ENCODE measurements at places on chromosomes 3 and 15. TPM values are rescaled to one million over a fixed set of nuclear protein-coding genes. Genes with fewer than 3 reads are reported as not detected.

DNA sequence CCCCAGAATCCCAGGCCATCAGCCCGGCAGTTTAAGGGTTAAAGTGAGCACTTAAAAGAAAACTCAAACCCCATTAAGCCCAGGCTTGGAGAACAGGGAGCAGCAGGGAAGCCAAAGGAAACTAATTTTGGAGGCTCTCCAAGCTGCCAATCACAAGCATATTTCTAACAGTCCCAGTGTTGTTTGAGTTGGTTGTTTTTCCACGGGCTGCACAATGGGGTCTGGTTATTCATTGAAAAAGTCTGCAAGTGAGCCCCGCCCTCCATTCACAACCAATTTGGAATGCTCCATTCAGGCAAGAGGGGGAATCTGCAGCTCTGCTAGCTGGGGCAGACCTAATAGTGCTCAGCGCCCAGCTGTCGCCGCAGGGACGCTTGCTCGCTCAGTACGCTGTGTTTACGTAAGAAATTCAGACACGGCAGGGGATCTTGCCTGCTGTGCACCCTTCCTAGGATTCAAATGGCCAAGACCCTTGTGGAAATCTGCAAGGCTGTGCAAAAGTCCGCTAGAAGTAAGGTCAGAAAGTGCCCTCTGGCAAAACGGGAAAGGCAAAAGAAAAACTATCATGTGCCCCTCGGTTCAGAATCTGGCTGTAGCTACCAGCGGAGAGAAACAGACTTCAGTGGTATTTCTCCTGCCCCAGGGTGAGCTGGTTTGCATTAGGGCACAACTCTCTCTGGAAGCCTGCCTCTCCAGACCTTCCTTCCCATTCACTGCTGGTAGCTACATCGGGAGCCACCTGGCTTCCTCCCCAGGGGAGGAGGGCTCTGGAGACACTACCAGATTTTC is 11.0 kb downstream of the ETV5 start:
- DNase-seq = peak; percentile 85
- H3K4me3 ChIP-seq = peak overlapping the region; percentile 24
- no peaks in the 10 kb centered on the region for H3K36me3 ChIP-seq
- H3K27me3 ChIP-seq = peaks cover 5% of the 10 kb centered on the region
- H3K4me1 ChIP-seq = peaks cover 15% of the 10 kb centered on the region

DNA sequence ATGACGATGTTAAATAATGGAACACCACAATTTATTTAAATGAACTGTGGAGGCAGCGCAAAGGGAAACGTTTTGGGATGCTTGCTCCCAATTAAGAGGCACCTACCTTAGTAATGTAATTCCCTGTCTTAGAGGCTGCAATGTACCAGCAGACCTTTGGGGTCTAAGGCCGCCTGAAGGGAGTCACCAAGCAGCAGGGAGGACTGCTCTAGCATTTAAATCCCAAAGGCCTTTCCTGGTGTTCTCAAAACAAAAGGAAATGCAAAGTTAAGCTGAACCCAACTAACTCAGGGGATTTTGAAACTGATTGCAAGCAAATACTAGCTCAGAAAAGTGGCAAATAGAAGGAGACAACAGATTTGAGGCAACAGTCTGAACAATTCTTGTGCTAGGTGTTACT is 510.8 kb downstream of the GABRG3 start:
- no peak for DNase-seq
- no peak overlapping the region for H3K27ac ChIP-seq
- no peaks in the 10 kb centered on the region for H3K36me3 ChIP-seq
- H3K4me1 ChIP-seq = peaks cover 2% of the 10 kb centered on the region
- no peaks in the 10 kb centered on the region for H3K27me3 ChIP-seq

GRCh38 chr3:194101592-194102432 is 34.1 kb upstream of the HES1 start:
- peaks cover 43% of the 10 kb centered on the region for H3K27me3 ChIP-seq
- H3K36me3 ChIP-seq = no peaks in the 10 kb centered on the region
- peaks cover 27% of the 10 kb centered on the region for H3K4me1 ChIP-seq
- no peak for DNase-seq

DNA sequence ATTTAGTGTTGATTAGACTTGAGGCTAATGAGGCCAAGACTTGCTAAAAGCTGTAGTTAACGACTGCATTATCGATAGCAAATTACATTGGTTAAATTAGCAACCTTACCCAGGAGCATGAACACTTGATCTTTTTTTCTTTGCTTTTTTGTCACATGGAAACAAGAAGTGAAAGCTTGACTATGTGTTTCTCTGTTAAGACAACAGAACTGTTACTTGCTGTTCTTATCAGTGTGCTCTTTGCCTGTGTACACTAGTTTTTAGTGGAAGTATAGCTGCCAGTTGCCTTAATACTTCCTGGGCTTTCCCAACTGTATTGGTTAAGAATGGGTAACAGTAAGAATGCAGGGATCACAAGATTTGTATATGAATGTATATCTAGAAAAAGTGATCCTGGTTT is 625.5 kb downstream of the NAALADL2 start:
- H3K27me3 ChIP-seq = no peaks in the 10 kb centered on the region
- DNase-seq = no peak
- no peaks in the 10 kb centered on the region for H3K4me1 ChIP-seq
- no peak overlapping the region for H3K27ac ChIP-seq
- H3K4me3 ChIP-seq = no peak overlapping the region

- no peaks in the 10 kb centered on the region for H3K36me3 ChIP-seq
- no peak for DNase-seq
- no peak overlapping the region for H3K27ac ChIP-seq
- no peaks in the 10 kb centered on the region for H3K4me1 ChIP-seq
- H3K27me3 ChIP-seq = no peaks in the 10 kb centered on the region
Observed at GRCh38 chr15:53586799-53587198, 172.7 kb downstream of the WDR72 start.

GRCh38 chr15:94353488-94353820 is 122.1 kb downstream of the MCTP2 start:
- H3K4me1 ChIP-seq = no peaks in the 10 kb centered on the region
- no peak overlapping the region for H3K4me3 ChIP-seq
- H3K36me3 ChIP-seq = no peaks in the 10 kb centered on the region
- H3K27ac ChIP-seq = no peak overlapping the region

- H3K27ac ChIP-seq = no peak overlapping the region
- no peaks in the 10 kb centered on the region for H3K27me3 ChIP-seq
- H3K4me1 ChIP-seq = no peaks in the 10 kb centered on the region
- H3K4me3 ChIP-seq = no peak overlapping the region
- no peak for DNase-seq
Observed at GRCh38 chr3:78846718-78847117, 921.1 kb downstream of the ROBO1 start.

DNA sequence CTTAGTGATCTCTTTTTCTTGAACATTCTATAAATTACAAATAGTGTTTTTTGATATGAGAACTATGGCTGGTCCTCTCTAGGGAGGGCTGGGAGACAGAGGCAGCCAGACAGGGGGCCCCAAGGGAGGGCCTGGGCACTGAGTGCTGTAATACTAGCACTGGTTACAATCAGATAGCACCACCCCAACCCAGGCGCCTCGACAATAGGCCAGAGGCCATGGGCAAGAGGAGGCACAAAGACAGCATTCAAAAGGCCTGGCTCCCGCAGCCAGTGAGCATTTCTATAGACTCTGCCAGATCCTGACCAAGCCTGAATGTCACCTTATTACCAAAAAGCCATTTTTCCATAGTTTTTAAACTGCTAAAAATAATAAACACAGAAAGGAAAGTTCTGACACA is 158.5 kb downstream of the THRB start:
- H3K4me3 ChIP-seq = no peak overlapping the region
- no peaks in the 10 kb centered on the region for H3K4me1 ChIP-seq
- no peak overlapping the region for H3K27ac ChIP-seq
- no peak for DNase-seq

DNA sequence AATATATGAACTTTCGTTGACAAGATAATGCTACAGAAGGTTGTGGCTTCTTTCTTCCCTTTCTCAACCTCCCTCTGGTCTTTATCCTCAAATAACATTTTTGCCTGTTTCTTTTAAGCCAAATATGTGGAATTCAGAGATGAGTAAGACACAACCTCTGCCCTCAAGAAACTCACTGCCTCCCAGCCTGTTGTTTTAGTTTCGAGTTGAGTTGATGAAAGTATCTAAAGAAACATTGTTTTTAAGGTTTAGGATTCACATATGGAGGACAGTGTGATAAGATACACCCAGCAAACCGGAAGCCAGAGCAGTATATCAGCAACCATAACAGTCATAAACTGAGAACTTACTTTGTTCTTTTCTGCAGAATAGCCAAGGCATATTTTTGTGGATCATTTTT is 218.6 kb downstream of the THSD4 start:
- peak overlapping the region; percentile 87 for H3K27ac ChIP-seq
- H3K27me3 ChIP-seq = no peaks in the 10 kb centered on the region
- no peaks in the 10 kb centered on the region for H3K36me3 ChIP-seq
- no peak for DNase-seq
- H3K4me3 ChIP-seq = no peak overlapping the region

- H3K27me3 ChIP-seq = no peaks in the 10 kb centered on the region
- H3K36me3 ChIP-seq = no peaks in the 10 kb centered on the region
- no peaks in the 10 kb centered on the region for H3K4me1 ChIP-seq
- no peak for DNase-seq
Observed at GRCh38 chr3:17583530-17583929, 158.9 kb downstream of the TBC1D5 start.

GRCh38 chr3:59605944-59606534 is 556.2 kb upstream of the CFAP20DC start:
- H3K36me3 ChIP-seq = no peaks in the 10 kb centered on the region
- H3K4me1 ChIP-seq = peaks cover 23% of the 10 kb centered on the region
- H3K4me3 ChIP-seq = no peak overlapping the region
- no peak for DNase-seq
- H3K27me3 ChIP-seq = no peaks in the 10 kb centered on the region
- H3K27ac ChIP-seq = peak overlapping the region; percentile 61

DNA sequence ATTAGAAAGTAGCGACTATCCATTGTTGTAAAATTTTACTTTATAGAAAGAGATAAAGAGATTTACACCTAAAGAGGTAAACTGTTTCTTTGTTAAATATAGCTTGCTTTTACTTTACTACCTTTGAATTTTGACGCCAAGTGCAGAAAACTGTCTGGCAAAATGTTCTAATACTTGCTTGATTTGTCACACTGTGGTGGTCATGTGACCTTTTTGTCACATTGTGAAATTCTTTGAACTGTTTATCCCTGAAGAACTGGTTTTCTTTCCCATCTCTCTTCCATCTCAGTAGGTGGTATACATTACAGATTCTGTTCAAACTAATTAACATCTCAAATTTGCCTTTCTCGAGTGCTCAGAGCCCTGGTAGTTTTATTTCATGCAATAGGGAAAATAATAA is 327.4 kb downstream of the NAALADL2 start:
- H3K4me3 ChIP-seq = no peak overlapping the region
- DNase-seq = no peak
- no peak overlapping the region for H3K27ac ChIP-seq
- H3K36me3 ChIP-seq = no peaks in the 10 kb centered on the region
- H3K4me1 ChIP-seq = no peaks in the 10 kb centered on the region

DNA sequence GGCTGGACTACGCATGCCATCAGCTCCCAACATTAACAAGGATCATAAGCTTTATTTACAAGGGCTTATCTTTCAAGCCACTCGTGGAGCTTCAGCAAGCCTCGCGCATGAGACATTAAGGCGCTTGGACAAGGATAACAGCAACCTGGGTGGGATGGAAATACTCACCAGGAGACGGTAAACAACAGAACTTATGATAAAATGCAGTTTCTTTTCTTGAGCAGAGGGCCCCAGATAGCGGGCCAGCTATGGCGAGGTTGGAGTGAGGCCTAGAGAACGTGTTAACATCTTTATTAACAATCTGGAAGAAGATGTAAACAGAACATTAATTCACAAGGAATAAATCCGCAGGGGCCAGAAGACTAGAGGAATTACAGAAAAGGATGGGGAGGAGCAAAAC is 158.2 kb downstream of the NTRK3 start:
- DNase-seq = no peak
- H3K4me3 ChIP-seq = no peak overlapping the region
- H3K36me3 ChIP-seq = no peaks in the 10 kb centered on the region
- no peak overlapping the region for H3K27ac ChIP-seq

DNA sequence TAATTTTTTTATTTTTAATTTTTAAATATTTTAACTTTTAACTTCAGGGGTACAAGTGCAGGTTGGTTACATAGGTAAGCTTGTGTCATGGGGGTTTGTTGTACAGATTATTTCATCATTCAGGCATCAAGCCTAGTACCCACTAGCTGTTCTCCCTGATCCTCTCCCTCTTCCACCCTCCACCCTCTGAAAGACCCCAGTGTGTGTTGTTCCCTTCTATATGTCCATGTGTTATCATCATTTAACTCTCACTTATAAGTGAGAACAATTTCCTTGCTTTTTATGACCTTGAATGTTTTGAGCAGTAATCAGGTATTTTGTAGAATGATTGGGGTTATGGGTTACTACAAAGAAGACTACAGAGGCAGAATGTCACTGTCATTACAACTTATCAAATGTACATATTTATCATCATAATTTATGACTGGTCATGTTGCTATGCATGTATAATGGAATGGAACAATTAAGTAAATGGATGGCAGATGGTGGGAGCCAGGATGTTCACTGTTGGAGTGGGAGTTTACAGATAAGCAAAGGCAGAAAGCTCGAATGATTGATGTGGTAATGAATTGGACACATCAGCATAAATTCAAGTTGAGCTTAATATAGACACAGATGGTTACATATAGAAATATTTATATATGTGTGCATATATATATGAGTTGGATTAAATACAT is 563.8 kb upstream of the ROBO1 start:
- DNase-seq = no peak
- H3K27ac ChIP-seq = no peak overlapping the region
- H3K4me1 ChIP-seq = no peaks in the 10 kb centered on the region
- no peaks in the 10 kb centered on the region for H3K27me3 ChIP-seq

DNA sequence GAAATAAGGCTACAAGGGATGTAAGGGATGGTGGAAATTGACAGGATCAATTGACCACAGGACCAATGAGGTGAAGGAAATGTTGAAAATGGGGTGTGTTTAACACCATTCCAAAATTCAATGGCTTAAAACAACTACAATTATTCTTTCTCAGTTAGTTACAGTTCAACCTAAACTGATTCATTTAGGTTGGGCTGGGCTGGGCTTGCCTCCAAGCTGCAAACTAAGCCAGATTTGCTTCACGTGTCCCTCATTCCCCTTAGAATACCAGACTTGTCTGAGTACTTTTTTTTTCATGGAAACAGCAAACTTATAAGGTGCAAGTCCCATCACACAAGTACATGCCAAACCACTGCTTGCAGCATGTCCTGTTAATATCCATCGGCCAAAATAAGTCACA is 280.1 kb downstream of the NEK10 start:
- H3K27me3 ChIP-seq = no peaks in the 10 kb centered on the region
- peak; percentile 20 for DNase-seq
- H3K36me3 ChIP-seq = no peaks in the 10 kb centered on the region
- no peaks in the 10 kb centered on the region for H3K4me1 ChIP-seq
- H3K27ac ChIP-seq = no peak overlapping the region
- H3K4me3 ChIP-seq = no peak overlapping the region

GRCh38 chr3:79766496-79767193 is 1.2 kb downstream of the ROBO1 start:
- H3K4me1 ChIP-seq = peaks cover 14% of the 10 kb centered on the region
- no peaks in the 10 kb centered on the region for H3K36me3 ChIP-seq
- no peak overlapping the region for H3K27ac ChIP-seq
- H3K27me3 ChIP-seq = peaks cover 18% of the 10 kb centered on the region
- no peak for DNase-seq
- peak overlapping the region; percentile 34 for H3K4me3 ChIP-seq

Gene PROK2
- total RNA-seq = 0.36 TPM

Gene TSC22D2
- total RNA-seq = 73.1 TPM

Gene THRB
- 32.8 TPM for total RNA-seq

Gene PRR20G
- total RNA-seq = not detected
